ENCODE measurements at places on chromosomes 2 and 18. TPM values are rescaled to one million over a fixed set of nuclear protein-coding genes. Genes with fewer than 3 reads are reported as not detected.

The SCN2A gene
- 0.86 TPM for total RNA-seq

The MAT2A gene
- 281 TPM for total RNA-seq

GRCh38 chr18:13175754-13176210, 42.8 kb upstream of the LDLRAD4 start:
- peaks cover 10% of the 10 kb centered on the region for H3K4me1 ChIP-seq
- H3K27me3 ChIP-seq: no peaks in the 10 kb centered on the region
- H3K4me3 ChIP-seq: no peak overlapping the region
- no peaks in the 10 kb centered on the region for H3K36me3 ChIP-seq
- H3K27ac ChIP-seq: no peak overlapping the region
- no peak for DNase-seq

- H3K4me1 ChIP-seq: peaks cover 13% of the 10 kb centered on the region
- no peak for DNase-seq
- no peak overlapping the region for H3K4me3 ChIP-seq
- H3K27me3 ChIP-seq: no peaks in the 10 kb centered on the region
- H3K36me3 ChIP-seq: no peaks in the 10 kb centered on the region
Observed at GRCh38 chr2:192007581-192008228, 160.8 kb upstream of the CAVIN2 start.

DNA sequence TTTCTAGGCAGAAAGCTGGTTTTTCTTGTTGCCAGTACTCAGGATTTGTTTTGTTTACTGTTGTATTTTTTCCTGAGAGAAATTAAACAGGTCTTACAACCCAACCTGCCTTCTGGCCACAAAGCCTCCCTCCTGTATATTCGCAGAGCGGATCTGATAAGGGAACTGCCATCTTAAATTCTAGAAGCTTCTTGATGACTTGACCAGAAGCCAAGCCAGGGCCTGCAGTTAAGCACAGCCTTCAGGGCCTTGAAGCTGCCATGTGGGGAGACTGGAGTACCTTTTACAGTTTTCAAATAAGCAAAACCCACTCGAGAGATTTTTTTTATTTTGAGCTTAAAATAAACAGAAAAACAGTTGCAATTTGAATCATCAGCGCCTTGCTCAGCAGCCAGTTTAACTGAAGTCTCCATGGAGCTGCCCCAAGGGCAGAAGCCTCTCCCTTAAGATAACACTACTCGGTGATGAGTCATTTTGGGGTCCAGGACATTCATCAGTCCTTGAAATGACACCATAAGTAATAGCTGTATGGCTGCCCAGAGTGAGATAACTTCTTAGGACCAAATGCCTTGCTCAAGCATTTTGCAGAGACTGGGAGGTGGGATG, 51.5 kb upstream of the PHLPP1 start:
- no peak overlapping the region for H3K27ac ChIP-seq
- no peak for DNase-seq
- no peaks in the 10 kb centered on the region for H3K36me3 ChIP-seq
- no peaks in the 10 kb centered on the region for H3K27me3 ChIP-seq
- peaks cover 5% of the 10 kb centered on the region for H3K4me1 ChIP-seq

GRCh38 chr2:3098231-3098630, 279.4 kb downstream of the EIPR1 start:
- H3K36me3 ChIP-seq: no peaks in the 10 kb centered on the region
- peaks cover 10% of the 10 kb centered on the region for H3K4me1 ChIP-seq
- H3K27me3 ChIP-seq: no peaks in the 10 kb centered on the region
- DNase-seq: no peak

GRCh38 chr18:42126586-42126985, 171.6 kb downstream of the PIK3C3 start:
- H3K4me3 ChIP-seq: no peak overlapping the region
- no peak for DNase-seq
- H3K36me3 ChIP-seq: no peaks in the 10 kb centered on the region
- H3K27me3 ChIP-seq: no peaks in the 10 kb centered on the region
- no peak overlapping the region for H3K27ac ChIP-seq

DNA sequence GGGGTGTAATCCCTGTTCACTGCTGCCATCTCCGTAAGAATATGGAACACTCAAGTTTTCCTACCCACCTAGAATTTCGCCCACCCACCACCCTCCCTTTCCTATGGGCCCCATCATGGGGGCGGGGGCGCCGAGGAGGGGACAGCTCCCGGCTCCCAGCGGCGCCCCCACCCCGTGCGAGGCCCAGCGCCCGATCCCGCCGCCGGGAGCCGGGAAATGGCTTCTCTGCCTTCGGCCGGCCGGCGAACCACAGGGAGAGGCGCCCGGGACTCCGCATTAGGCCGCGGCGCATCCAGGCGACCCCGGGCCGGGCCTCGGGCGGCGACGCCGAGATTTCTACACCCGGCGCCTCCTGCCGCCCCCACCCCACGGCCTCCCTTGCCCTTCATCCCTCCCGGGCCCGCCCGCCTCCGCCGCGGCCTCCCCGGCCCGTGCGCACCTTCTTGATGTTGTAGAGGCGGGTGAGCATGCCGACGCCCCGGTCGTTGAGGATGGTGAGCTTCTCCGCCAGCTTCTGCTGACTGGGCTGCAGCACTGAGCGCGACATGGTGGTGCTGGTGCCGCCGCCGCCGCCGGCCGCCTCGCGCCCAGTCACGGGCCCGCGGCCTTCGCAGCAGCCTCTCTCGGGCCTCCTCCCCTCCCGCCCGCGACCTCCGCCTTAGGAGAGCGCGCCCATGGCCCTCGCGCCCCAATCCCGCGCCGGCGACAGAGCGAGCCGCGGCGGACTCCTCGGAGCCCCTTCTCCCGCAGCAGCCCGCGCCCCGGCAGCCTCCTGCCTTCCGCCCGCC, 510 bp downstream of the NCKAP1 start:
- H3K36me3 ChIP-seq: no peaks in the 10 kb centered on the region
- DNase-seq: peak; percentile 44
- H3K27ac ChIP-seq: peak overlapping the region; percentile 98
- H3K4me1 ChIP-seq: peaks cover 27% of the 10 kb centered on the region
- H3K4me3 ChIP-seq: peak overlapping the region; percentile 92

GRCh38 chr2:184890311-184890710, 292.0 kb downstream of the ZNF804A start:
- no peaks in the 10 kb centered on the region for H3K4me1 ChIP-seq
- H3K27ac ChIP-seq: no peak overlapping the region
- H3K4me3 ChIP-seq: no peak overlapping the region
- no peak for DNase-seq
- no peaks in the 10 kb centered on the region for H3K36me3 ChIP-seq

DNA sequence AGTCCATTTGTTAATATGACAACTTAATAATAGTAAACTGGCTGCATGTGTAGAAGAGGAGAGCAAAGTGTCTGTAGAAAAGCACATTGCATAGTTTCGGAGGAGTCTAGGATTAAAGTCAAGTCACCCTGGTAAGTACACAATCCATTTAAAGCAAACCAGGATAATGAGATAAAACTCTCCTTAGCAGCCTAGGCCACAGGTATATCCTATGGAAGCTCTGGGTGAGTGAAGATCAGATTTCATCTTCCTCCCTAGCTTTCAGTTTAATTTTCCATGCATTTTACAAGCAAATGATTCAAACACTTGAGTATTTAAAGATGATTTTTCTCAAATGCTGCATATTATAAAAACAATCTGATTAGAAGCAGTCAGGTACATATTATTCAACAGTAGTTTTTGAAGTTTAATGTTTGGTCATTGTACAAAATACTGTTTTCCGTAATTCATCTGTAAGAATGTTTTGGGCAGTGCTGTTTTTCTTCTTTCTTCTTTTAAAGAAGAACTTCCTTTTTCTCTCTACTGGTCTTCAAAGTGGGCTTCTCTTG, 10.2 kb downstream of the CERS6 start:
- no peak for DNase-seq
- H3K4me1 ChIP-seq: peaks cover 54% of the 10 kb centered on the region
- H3K36me3 ChIP-seq: no peaks in the 10 kb centered on the region
- peak overlapping the region; percentile 1 for H3K4me3 ChIP-seq
- no peaks in the 10 kb centered on the region for H3K27me3 ChIP-seq
- peak overlapping the region; percentile 47 for H3K27ac ChIP-seq

DNA sequence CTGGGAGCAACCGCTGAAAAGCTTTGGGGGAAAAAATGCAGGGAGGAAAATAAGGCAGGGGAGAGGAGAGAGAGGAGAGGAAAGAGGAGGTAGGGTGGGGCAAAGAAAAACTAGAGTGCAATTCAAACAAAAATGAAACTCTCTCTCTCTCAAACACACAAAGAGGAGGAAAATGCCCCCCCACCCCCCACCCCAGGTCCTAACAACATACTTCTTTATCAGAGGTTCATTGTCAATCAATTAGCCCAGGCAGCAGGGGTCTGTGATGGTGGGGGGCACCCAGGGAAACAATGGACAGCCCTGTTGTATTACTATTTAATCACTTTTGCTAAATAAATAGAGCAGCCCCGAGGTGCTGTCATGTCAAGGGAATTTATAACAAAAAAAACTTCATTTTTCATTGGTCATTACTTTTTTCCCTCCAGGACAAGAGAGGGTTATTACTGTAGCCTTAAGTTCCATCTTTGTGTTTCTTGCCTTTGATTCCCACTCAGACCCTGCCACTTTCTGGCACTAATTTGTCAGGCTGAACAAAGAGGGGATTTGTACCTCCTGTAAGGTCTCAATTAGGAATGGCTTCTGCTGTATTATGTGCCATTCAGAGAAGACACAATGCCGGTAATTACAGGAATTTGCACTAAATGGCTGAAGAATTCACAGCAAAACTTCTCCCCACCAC, 55.0 kb downstream of the PLEKHM3 start:
- no peaks in the 10 kb centered on the region for H3K27me3 ChIP-seq
- peak overlapping the region; percentile 95 for H3K27ac ChIP-seq
- peaks cover 68% of the 10 kb centered on the region for H3K4me1 ChIP-seq
- H3K4me3 ChIP-seq: peak overlapping the region; percentile 40
- DNase-seq: no peak

DNA sequence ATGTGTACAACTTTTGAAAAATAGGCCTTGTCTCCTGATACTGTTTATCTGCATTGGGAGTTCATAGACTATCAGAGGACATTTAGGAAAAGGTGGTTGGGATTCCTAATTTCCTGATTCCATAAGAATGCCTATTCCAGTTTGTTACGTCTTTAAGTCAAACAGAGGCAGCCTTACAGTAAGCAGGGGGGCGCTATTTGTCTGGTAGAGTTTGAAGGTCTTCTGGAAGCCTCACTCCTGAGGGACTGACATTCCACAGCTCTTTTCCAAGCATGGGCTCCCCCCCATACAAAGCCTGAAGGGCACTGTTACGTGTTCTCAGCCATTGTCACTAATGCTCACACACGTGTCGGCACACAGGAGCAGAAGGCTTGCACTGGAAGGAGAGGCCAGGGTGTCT, 154.3 kb downstream of the PTGR3 start:
- H3K4me1 ChIP-seq: peaks cover 2% of the 10 kb centered on the region
- peaks cover 2% of the 10 kb centered on the region for H3K36me3 ChIP-seq
- DNase-seq: no peak
- no peaks in the 10 kb centered on the region for H3K27me3 ChIP-seq
- H3K27ac ChIP-seq: no peak overlapping the region
- H3K4me3 ChIP-seq: no peak overlapping the region

GRCh38 chr2:64114063-64114911, 29.9 kb downstream of the PELI1 start:
- no peak for DNase-seq
- H3K4me3 ChIP-seq: no peak overlapping the region
- H3K36me3 ChIP-seq: peaks cover 2% of the 10 kb centered on the region
- H3K4me1 ChIP-seq: peaks cover 42% of the 10 kb centered on the region

DNA sequence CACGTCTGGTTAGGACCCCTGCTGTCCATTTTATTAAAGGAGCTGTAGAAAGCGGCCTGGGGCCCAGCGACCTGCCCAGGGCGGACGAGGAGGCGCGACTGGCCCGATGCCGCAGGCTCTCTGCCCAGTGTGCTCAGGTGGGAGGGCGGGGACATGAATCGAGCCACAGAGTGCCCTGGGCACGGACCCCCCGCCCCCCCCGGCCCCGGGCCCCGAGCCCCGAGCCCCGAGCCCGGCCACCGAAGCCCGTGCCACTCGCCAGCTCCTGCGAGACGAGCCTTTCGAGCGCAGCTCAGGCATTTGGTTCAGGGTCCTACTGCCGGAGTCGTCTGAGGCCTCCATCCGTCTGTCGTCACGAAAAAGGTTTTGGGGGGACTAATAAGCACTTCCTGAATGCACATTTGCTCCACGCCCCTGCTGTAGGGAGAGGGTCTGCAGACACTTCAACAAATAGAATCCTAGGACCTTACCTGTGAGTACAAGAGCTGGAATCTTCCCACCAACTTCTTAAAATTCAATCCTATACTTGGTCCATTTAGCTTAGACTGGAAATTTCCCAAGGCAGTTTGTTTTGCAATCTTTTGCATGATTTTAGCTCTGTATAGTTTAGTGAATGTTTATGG, 602 bp upstream of the ADAM17 start:
- H3K27me3 ChIP-seq: no peaks in the 10 kb centered on the region
- H3K4me3 ChIP-seq: peak overlapping the region; percentile 96
- DNase-seq: no peak

- DNase-seq: no peak
- H3K4me3 ChIP-seq: no peak overlapping the region
- H3K27ac ChIP-seq: no peak overlapping the region
- no peaks in the 10 kb centered on the region for H3K27me3 ChIP-seq
- peaks cover 4% of the 10 kb centered on the region for H3K36me3 ChIP-seq
- H3K4me1 ChIP-seq: peaks cover 72% of the 10 kb centered on the region
Observed at GRCh38 chr2:54586062-54586461, 129.9 kb downstream of the SPTBN1 start.

DNA sequence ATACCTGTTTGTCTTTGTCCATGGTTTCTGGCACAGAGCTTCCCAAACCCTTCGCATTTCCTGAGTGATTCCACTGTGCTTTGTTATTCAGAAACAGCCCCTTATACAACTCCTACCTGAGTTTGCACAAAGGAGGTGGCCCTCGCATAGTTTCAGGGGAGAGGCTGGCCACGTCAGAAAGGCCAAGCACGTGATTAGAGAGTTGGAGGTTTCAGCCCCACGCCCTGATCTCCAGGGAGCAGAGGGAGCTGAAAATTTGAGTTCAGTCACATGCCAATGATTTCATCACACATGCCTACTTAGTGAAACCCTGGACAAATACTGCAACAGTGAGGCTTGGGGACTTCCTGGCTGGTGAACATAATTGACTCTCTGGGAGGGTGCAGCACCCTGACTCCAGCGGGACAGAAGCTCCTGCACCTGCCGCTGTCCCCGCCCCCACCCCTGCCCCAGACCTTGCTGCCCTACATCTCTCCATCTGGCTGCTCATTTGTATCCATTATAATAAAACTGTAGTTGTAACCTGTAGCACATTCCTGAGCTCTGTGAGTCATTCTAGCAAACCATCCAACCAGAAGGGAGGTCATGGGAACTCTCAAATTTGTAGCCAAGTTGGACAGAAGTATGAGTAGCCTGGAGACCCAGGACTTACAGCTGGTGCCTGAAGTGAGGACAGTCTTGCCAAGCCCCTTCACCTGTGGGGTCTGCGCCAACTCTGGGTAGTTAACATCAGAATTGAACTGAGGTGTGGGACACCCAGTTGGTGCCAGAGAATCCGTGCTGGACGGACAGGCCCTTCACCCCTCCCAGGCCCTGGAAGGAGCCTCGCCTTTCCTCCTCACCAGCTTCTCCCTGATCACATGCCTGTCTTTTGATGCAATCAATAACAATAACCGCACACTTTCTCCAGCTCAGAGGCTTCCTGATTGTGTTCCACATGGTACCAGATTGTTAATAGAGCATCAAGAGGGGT, 224.3 kb downstream of the ANAPC1 start:
- peak overlapping the region; percentile 93 for H3K27ac ChIP-seq
- H3K36me3 ChIP-seq: no peaks in the 10 kb centered on the region
- no peak overlapping the region for H3K4me3 ChIP-seq
- no peak for DNase-seq

GRCh38 chr18:56702946-56703345, 51.8 kb downstream of the WDR7 start:
- no peaks in the 10 kb centered on the region for H3K4me1 ChIP-seq
- no peak overlapping the region for H3K27ac ChIP-seq
- H3K27me3 ChIP-seq: no peaks in the 10 kb centered on the region
- H3K36me3 ChIP-seq: no peaks in the 10 kb centered on the region
- H3K4me3 ChIP-seq: no peak overlapping the region

All from progenitor cell of endocrine pancreas (in vitro differentiated cells).